ENCODE measurements at places on chromosomes 2 and 18. TPM values are rescaled to one million over a fixed set of nuclear protein-coding genes. Genes with fewer than 3 reads are reported as not detected.

The LBX2 gene
- total RNA-seq, result not detected

The TMEM237 gene
- 12.9 TPM for total RNA-seq

The LIPG gene
- 6.4 TPM for total RNA-seq

The PPM1B gene
- total RNA-seq, result 124 TPM

The CCDC141 gene
- 1.5 TPM for total RNA-seq

The RMC1 gene
- 20.1 TPM for total RNA-seq

The TFCP2L1 gene
- 1.2 TPM for total RNA-seq

The PTH2R gene
- total RNA-seq, result not detected

The OSR1 gene
- total RNA-seq, result 2.8 TPM

The CHST9 gene
- total RNA-seq, result not detected

GRCh38 chr18:31101183-31102024 is 817 bp downstream of the DSC2 start:
- no peaks in the 10 kb centered on the region for H3K36me3 ChIP-seq
- H3K4me1 ChIP-seq, result no peaks in the 10 kb centered on the region
- H3K27ac ChIP-seq, result peak overlapping the region; percentile 13
- H3K27me3 ChIP-seq, result peaks cover 15% of the 10 kb centered on the region

- H3K4me3 ChIP-seq, result no peak overlapping the region
- no peak for DNase-seq
- no peaks in the 10 kb centered on the region for H3K36me3 ChIP-seq
- no peaks in the 10 kb centered on the region for H3K27me3 ChIP-seq
- H3K27ac ChIP-seq, result no peak overlapping the region
Observed at GRCh38 chr18:43596105-43596712, 318.9 kb upstream of the SYT4 start.

- no peaks in the 10 kb centered on the region for H3K4me1 ChIP-seq
- H3K36me3 ChIP-seq, result no peaks in the 10 kb centered on the region
- no peak overlapping the region for H3K27ac ChIP-seq
- H3K4me3 ChIP-seq, result no peak overlapping the region
- H3K27me3 ChIP-seq, result no peaks in the 10 kb centered on the region
Observed at GRCh38 chr18:27824841-27825681, 351.9 kb downstream of the CDH2 start.

- no peaks in the 10 kb centered on the region for H3K4me1 ChIP-seq
- H3K4me3 ChIP-seq, result no peak overlapping the region
- H3K27ac ChIP-seq, result no peak overlapping the region
Observed at GRCh38 chr2:197131558-197131855, 179.1 kb downstream of the ANKRD44 start.

- no peak overlapping the region for H3K27ac ChIP-seq
- no peak overlapping the region for H3K4me3 ChIP-seq
Observed at GRCh38 chr18:7908681-7909299, 341.7 kb downstream of the PTPRM start.

GRCh38 chr2:181077128-181077709 is 96.8 kb downstream of the UBE2E3 start:
- no peak overlapping the region for H3K27ac ChIP-seq
- H3K27me3 ChIP-seq, result no peaks in the 10 kb centered on the region
- H3K36me3 ChIP-seq, result no peaks in the 10 kb centered on the region

- no peak overlapping the region for H3K27ac ChIP-seq
- no peaks in the 10 kb centered on the region for H3K4me1 ChIP-seq
- DNase-seq, result no peak
- H3K27me3 ChIP-seq, result no peaks in the 10 kb centered on the region
- no peak overlapping the region for H3K4me3 ChIP-seq
Observed at GRCh38 chr2:60339286-60339685, 214.2 kb downstream of the BCL11A start.

GRCh38 chr2:172253190-172254052 is 150.7 kb upstream of the DLX2 start:
- peak overlapping the region; percentile 73 for H3K27ac ChIP-seq
- H3K36me3 ChIP-seq, result no peaks in the 10 kb centered on the region
- H3K4me1 ChIP-seq, result no peaks in the 10 kb centered on the region
- no peak for DNase-seq

DNA sequence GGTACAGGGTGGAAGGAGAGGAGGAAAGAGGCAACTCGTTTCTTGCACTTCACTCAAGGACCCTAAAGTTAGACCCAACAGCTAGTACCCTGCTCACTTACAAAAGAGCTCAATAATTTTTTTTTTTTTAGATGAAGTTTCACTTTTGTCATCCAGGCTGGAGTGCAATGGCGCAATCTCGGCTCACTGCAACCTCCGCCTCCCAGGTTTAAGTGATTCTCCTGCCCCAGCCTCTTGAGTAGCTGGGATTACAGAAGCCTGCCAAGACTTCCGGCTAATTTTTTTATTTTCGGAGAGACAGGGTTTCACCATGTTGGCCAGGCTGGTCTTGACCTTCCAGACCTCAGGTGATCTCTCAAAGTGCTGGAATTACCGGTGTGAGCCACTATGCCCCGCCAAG is 4.1 kb downstream of the ASB3 start:
- no peak for DNase-seq
- H3K27ac ChIP-seq, result no peak overlapping the region
- no peak overlapping the region for H3K4me3 ChIP-seq
- peaks cover 29% of the 10 kb centered on the region for H3K4me1 ChIP-seq

GRCh38 chr2:213010106-213010779 is 141.2 kb downstream of the IKZF2 start:
- H3K36me3 ChIP-seq, result peaks cover 6% of the 10 kb centered on the region
- DNase-seq, result no peak
- no peak overlapping the region for H3K4me3 ChIP-seq
- H3K4me1 ChIP-seq, result no peaks in the 10 kb centered on the region
- H3K27ac ChIP-seq, result no peak overlapping the region

- H3K4me3 ChIP-seq, result no peak overlapping the region
- H3K4me1 ChIP-seq, result peaks cover 24% of the 10 kb centered on the region
- peak; percentile 16 for DNase-seq
- H3K36me3 ChIP-seq, result no peaks in the 10 kb centered on the region
- H3K27ac ChIP-seq, result peak overlapping the region; percentile 80
Observed at GRCh38 chr2:99404797-99405669, 67.8 kb downstream of the EIF5B start.

- no peak overlapping the region for H3K4me3 ChIP-seq
- DNase-seq, result no peak
- no peaks in the 10 kb centered on the region for H3K4me1 ChIP-seq
Observed at GRCh38 chr18:80181642-80182461, 65.5 kb downstream of the PARD6G start.

DNA sequence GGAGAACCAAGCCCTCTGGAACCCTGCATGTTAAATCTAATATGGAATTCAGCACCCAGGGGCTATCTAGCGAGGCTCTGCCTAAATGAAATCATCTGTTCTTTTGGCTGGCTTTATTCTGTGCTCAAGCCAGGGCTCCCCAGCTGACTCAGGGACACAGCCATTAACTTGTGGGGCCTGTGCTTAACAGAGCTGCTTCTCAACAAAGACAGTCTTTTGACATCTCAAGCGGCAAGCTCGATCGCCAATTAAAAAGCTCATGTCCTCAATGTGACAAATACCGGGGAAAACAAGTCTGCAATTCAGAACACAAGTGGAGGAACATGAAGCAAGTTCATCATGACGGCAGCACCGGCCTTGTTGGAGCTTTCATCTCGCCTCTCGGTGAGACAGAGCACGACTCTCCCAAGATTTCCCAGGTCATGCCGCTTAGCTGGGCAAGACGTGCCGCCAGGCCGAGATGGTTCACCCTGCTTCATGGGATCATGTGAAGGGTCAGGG is 64.9 kb downstream of the KLHL29 start:
- H3K4me1 ChIP-seq, result peaks cover 6% of the 10 kb centered on the region
- no peaks in the 10 kb centered on the region for H3K36me3 ChIP-seq
- H3K27me3 ChIP-seq, result no peaks in the 10 kb centered on the region
- H3K4me3 ChIP-seq, result no peak overlapping the region

GRCh38 chr2:176494949-176495353 is 225.7 kb downstream of the MTX2 start:
- peaks cover 6% of the 10 kb centered on the region for H3K4me1 ChIP-seq
- H3K4me3 ChIP-seq, result no peak overlapping the region
- no peaks in the 10 kb centered on the region for H3K27me3 ChIP-seq
- peak; percentile 54 for DNase-seq

DNA sequence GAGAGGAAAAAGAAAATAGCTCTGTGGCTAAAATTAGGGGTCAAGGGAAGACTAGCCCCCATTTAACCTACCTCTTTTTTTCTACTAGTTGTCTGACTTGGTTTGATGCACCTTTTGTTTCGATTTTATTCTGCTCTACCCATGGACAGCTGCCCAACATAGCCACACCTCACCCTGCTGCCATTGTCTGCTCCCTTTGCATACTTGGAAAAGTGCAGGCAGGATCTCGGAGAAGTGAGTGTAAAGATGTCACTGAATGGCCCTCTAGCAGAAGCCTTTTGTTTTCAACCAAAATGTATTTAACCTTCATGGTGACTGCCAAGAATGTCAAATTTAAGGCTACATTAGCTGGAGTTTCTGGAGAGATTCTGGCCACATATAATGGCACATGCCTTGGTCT is 62.9 kb downstream of the SETBP1 start:
- no peak overlapping the region for H3K4me3 ChIP-seq
- H3K27ac ChIP-seq, result peak overlapping the region; percentile 53
- no peaks in the 10 kb centered on the region for H3K36me3 ChIP-seq
- no peak for DNase-seq
- H3K27me3 ChIP-seq, result no peaks in the 10 kb centered on the region

DNA sequence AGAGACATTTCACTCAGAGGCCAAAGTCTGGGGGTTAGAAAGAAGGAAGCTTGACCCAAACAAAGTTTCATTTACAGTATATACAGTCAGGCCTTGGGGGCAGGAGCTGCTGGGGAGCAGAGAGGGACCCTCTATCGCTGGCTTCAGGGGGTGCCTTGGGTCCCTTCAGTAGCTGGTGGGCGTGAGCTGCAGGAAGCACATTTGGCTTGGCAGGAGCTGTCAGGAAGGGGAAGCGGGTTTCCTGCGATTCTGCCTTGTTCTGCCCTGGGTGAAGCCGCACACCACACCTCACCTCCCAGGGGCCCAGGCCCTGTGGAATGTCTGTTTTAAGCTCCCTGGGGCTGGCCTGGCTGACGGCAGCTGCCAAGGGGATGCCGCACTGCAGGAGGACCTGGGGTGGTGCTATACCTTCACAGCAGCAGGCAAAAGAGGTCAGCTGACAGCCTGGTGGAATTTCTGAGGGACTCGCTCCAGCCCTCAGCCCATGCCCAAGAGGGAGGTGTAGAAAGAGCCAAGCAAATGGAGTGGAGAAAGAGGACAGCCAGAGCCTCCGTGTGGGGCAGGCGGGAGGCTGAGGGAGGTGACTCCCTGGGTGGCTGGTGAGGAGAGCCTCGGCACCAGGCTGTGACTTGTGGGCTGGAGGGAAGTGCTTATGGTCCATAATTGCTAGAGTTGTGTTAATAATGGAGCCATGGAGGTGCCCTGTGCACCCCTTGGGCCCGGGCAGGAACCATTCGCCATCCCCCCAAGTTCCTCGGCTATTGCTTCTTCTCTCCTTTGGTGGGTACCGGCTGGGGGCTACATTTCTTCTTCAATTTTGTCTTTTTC is 43.9 kb downstream of the PSD4 start:
- H3K27me3 ChIP-seq, result no peaks in the 10 kb centered on the region
- H3K4me1 ChIP-seq, result no peaks in the 10 kb centered on the region
- no peak for DNase-seq
- H3K27ac ChIP-seq, result peak overlapping the region; percentile 65
- H3K36me3 ChIP-seq, result no peaks in the 10 kb centered on the region
- no peak overlapping the region for H3K4me3 ChIP-seq

GRCh38 chr2:106208874-106209273 is 14.8 kb upstream of the UXS1 start:
- H3K4me1 ChIP-seq, result no peaks in the 10 kb centered on the region
- no peak overlapping the region for H3K4me3 ChIP-seq
- no peaks in the 10 kb centered on the region for H3K27me3 ChIP-seq
- DNase-seq, result no peak
- H3K27ac ChIP-seq, result no peak overlapping the region

GRCh38 chr2:113114224-113114945 is 13.0 kb upstream of the IL1RN start:
- no peak overlapping the region for H3K27ac ChIP-seq
- H3K4me3 ChIP-seq, result no peak overlapping the region
- H3K4me1 ChIP-seq, result no peaks in the 10 kb centered on the region
- H3K27me3 ChIP-seq, result no peaks in the 10 kb centered on the region
- DNase-seq, result no peak

- no peak overlapping the region for H3K4me3 ChIP-seq
- H3K27ac ChIP-seq, result no peak overlapping the region
- no peaks in the 10 kb centered on the region for H3K4me1 ChIP-seq
- no peaks in the 10 kb centered on the region for H3K36me3 ChIP-seq
- DNase-seq, result peak; percentile 42
Observed at GRCh38 chr2:241842620-241843211, 16.0 kb downstream of the PDCD1 start.

GRCh38 chr18:44895176-44895798 is 214.6 kb downstream of the SETBP1 start:
- no peak overlapping the region for H3K4me3 ChIP-seq
- H3K4me1 ChIP-seq, result peaks cover 14% of the 10 kb centered on the region
- peak; percentile 69 for DNase-seq
- H3K36me3 ChIP-seq, result no peaks in the 10 kb centered on the region

DNA sequence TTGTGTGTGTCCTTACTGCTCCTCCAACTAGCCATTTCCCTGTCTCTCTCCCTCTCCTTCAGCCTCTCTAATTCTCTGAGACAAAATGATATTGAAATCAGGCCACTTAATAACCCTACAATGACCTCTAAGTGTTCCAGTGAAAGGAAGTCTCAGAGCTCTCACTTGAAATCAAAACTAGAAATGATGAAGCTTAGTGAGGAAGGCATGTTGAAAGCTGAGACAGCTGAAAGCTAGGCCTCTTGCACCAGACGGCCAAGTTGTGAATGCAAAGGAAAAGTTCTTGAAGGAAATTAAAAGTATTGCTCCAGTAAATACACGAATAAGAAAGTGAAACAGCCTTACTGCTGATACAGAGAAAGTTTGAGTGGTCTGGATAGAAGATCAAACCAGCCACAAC is 72.9 kb downstream of the PRKCE start:
- H3K4me1 ChIP-seq, result peaks cover 7% of the 10 kb centered on the region
- H3K27me3 ChIP-seq, result no peaks in the 10 kb centered on the region
- H3K27ac ChIP-seq, result no peak overlapping the region
- H3K4me3 ChIP-seq, result no peak overlapping the region
